Endothelial cell (in vitro differentiated cells): ENCODE measurements at places on chromosomes 3 and 15.

GRCh38 chr3:19070325-19070724, 78.0 kb upstream of the KCNH8 start:
- no peak for DNase-seq

GRCh38 chr3:169694117-169694516, 30.6 kb upstream of the MECOM start:
- no peak for DNase-seq

DNA sequence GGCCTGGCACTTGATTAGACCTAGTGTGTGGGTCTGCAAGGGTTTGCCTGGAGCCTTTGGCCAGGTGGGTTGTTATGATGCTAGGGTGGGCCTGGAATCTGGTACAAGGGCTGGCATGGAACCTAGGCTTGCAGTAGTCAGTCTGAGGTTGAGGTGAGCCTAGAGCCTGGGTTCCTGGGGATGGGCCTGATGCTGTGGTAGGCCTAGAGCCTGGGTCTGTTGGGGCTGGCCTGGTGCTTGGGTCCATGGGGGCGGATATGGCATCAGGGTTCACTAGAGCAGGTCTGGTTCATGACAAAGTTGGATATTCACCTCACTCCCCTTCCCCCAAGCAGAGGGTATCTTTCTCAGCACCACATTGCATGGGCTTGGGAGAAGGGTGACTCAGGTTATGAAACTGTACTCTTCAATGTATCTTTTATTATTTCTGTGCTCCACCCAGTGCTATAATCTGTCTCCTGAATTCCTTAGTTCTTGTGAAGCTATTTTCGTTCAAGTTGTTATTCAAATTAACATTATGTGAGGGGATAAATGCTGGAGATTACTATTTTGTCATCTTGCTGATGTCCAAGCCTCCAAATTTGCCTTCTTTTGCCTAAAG, 274.4 kb downstream of the NFKBIZ start:
- DNase-seq: no peak

- no peak for DNase-seq
These were observed 33.8 kb downstream of the REC114 start for GRCh38 chr15:73476704-73477216.

GRCh38 chr3:119595639-119596334, 1.9 kb upstream of the PLA1A start:
- no peak for DNase-seq

DNA sequence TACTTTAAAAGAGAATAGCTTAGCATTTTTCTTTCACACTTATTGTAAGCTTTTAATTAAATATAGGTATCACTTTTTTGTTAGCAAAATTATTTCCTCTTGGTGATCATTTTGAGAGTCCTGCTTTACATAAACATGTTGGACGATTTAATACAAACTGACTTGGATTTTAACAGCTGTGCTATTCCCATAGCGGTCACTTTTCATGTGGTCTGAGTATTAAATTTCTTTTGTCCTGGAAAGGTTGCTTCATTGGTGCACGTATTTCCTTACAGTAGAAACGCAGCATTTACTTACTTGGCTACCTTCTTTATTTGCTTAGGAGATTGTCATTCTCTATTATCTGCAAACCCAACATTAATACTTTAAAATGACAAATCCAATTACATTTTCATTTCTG, 109.4 kb downstream of the ATG7 start:
- DNase-seq: no peak

- DNase-seq: no peak
These were observed 265.5 kb upstream of the TBC1D5 start for GRCh38 chr3:18007980-18008379.

- no peak for DNase-seq
These were observed 14.2 kb downstream of the LPP start for GRCh38 chr3:188168186-188168585.

DNA sequence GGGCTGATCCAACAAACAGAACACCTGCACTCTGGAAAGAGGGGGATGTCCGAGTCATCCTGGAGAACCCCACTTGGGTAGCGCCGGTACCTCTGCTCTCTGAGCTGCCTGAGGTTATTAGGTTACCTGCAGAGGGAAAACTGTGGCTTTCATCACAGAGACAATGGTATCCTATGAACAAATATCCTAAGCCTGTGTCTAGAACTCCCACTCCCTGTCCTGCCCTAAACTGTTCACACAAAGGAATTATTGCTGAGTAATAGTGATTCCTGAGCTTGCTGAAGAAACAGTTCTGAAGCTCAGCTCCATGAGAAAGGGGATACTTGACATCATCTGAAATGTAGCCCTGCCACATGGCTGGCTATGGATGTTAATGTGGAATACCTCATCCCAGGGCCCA, 31.9 kb upstream of the WNT5A start:
- DNase-seq: no peak

GRCh38 chr3:182384221-182384620, 409.1 kb upstream of the ATP11B start:
- DNase-seq: no peak

GRCh38 chr3:130839813-130840212, 54.1 kb upstream of the ATP2C1 start:
- DNase-seq: no peak

DNA sequence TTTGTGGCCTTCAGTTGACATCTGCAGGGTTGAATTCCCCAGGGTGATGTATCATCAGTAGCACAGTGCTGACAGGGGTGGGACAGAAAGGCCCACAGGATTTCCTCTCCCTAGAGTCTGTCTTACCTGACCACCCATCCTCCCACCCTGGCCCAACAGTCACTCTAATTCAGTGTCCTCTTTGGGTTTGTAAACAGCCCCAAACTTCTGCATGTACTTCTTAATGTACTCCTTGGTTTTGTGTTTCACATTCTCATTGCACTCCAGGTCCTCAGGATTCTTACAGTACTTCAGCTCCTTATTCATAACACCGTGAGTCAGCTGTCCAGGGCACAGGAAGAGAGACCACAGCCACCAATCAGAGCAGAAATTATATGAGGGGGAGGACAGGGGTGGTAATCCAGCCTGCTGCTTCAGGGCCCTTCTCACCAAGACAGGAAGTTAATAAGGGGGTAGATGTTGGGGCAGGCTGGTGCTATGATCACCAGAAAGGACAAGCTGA, 37.5 kb downstream of the NBEAL2 start:
- no peak for DNase-seq

DNA sequence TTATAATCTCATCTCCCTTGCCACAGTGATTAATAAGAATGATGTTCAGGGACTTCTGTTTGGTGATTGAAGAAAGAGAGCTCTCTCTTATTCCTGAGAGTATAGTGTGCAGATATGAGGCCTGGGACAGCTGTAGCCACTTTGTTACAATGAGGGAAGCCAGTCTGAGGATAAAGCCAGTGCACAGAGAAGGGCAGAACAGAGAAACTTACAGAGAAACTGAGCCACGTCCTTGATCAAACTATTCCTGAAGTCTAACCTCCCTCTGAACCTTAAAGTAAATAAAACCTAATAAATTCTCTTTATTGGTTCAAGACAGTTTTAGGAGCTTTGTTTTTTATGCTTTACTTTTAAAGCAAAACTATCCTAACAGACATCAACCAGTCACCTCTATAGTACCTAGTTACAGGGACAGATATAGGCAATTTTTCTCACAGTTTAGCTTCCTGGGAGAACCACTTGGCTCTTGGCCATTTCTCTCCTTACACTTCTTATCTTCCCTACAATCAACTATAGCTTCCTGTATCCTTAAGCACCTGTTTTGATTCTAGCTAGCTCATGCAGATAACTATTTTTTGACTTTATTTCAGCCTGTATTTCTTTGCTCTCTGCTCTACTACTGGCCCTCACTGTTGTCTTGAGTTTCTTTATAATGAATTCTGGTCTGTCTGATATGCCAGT, 284.4 kb downstream of the SHQ1 start:
- no peak for DNase-seq

- DNase-seq: no peak
These were observed 551.3 kb downstream of the AGBL1 start for GRCh38 chr15:86630946-86631345.

GRCh38 chr15:26166429-26166828, 303.3 kb upstream of the ATP10A start:
- no peak for DNase-seq

GRCh38 chr3:140093742-140094141, 158.8 kb downstream of the CLSTN2 start:
- no peak for DNase-seq

DNA sequence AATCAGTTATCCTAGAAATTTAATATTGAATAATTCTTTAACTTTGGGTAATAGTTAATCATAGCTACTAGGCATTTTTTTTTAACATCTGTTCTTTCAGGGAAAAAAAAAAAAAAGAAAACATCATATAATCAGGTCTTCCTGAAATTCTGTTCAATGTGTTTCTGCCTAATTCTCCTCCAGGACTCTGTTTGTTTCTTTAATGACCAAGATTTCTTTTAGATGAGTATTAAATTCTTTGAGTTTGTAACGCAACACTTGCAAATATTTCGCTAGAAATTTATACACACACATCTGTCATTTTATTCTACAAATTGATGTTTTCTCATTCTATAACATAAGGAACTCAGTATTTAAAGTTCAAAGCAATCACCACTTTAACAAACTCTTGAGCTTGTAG, 56.7 kb downstream of the ALCAM start:
- DNase-seq: no peak

- DNase-seq: no peak
These were observed 41.8 kb upstream of the MUC13 start for GRCh38 chr3:124976383-124976782.

DNA sequence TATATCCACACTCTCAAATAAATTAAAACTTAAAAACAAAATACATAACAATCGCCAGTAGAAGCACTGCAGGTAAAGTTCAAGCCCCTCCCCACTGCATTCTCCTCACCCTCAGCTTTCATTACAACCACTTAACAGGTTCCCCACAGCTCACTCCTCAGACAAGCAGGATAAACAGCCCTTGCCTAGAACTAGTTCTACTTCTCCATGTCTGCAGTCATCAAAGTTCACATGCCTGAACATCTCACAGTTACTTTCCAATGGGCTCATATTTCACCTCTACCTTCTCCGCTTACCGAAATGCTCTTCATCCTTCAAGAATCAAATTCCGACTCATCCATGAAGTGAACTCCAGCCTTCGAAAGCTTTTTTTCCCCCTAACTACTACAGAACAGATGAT, 4.1 kb downstream of the YEATS2 start:
- DNase-seq: no peak

DNA sequence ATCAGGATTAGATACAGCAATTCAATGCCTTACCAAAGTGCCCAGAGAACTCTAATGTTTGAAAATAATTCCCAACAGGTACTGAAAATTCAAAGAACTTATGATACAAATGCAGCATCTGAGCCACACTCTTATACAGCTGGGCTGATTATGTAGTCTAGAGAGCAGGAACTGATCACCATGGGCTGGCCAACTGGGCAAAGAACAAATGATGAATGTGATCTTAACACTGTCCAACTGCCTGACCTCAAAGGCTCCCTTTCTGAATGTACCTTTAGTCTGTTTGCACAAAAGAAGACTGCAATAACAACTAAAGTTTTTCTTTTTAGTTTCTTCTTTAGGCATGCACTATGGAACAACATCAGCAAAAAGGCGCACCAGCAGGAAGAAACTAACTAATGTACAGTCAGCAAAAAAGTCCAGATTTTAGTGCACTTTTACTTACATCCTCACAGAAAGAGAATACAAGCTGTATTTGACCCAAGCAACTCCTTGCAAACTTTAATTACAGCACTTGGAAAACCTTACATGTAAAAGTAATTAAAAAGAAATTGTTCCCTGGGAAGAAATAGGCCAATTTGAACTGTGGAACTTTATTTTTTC, 1095.1 kb downstream of the IGSF11 start:
- no peak for DNase-seq

DNA sequence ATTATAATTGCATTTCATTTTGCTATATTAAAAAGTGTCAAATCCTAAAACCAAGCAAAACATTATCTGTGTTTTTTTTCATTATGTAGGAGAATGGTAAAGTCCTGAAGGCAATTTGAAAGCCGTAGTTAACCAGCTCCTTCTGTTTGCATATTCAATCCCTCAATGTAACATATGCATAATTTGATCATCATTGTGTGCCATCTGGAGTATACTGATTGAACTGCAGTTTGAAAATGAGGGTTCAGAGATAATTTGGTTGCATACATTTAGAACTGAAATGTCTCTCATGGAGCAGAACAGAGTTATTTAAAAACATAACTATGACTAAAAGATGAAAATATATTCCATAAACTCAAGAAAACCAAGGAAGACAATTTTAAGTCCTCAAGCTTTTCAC, 518.6 kb downstream of the GBE1 start:
- DNase-seq: no peak

GRCh38 chr3:190433626-190434025, 16.1 kb downstream of the TMEM207 start:
- DNase-seq: no peak

DNA sequence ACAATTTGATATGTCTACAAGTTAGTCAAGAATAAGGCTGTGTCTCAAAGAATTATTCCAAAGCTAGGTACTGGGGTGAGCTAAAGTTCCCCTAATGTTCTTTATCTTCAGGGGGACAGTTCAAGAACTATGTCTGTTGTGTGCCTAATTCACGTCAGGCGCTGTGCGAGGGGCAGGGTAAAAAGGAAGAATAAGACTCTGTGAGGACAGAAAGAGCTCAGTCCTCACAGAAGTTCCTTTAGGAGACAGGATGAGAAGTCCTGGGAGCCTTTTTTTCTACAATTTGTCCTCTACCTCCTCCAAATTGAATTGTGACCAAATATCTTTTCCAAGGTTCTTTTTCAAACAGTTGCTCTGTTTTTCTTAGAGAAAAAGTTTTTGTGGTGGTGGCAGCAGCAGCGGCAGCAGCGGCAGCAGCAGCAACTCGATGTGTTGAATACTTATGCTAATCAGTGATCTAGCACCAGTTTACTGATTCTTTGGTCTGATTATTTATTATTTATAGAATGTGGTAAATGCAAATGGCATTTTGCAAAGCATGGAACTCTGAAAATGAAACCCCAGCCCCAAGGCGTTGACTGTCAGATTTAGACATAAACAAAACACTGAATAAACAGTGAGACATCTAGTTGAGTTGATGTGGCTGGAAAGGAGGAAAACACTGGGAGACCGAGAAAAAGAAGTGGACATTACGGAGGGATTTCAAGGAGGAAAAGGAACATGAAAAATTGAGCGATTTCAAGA, 88.6 kb downstream of the GTPBP8 start:
- DNase-seq: no peak

GRCh38 chr3:148757238-148758215, 59.8 kb downstream of the AGTR1 start:
- DNase-seq: no peak

DNA sequence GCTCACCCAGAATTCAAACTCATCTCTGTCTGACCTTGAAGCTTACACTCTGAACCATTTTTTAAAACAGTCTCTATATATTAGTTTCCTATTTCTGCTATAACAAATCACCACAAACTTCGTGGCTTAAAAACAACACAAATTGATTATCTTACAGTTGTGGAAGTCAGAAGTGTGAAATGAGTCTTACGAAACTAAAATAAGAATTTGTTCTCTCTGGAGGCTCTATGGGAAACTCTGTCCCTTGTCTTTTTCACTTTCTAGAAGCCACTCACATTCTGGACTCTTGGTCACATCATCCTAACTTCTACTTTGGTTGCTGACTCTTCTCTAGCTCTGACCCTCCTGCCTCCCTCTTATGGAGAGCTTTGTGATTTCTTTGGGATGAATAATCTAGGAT, 429.3 kb upstream of the THBS1 start:
- no peak for DNase-seq
